ENCODE measurements at places on chromosomes 16 and 17. TPM values are rescaled to one million over a fixed set of nuclear protein-coding genes. Genes with fewer than 3 reads are reported as not detected.

The PERCC1 gene
- total RNA-seq = 0.84 TPM

The MAP2K6 gene
- total RNA-seq = 7.8 TPM

The CCL7 gene
- 3.1 TPM for total RNA-seq

The SGCA gene
- total RNA-seq = not detected

The HIC1 gene
- 16.4 TPM for total RNA-seq

The OVCA2 gene
- total RNA-seq = 28.1 TPM

The KCTD2 gene
- total RNA-seq = 18.6 TPM

The KRT28 gene
- total RNA-seq = not detected

The TP53TG3C gene
- 0.31 TPM for total RNA-seq

The ZCCHC14 gene
- 6.0 TPM for total RNA-seq

The CSNK1D gene
- total RNA-seq = 89.3 TPM

The PLA2G10 gene
- not detected for total RNA-seq

The SAP30BP gene
- 105 TPM for total RNA-seq

The WDR90 gene
- 4.6 TPM for total RNA-seq

The GNG13 gene
- not detected for total RNA-seq

The HOXB5 gene
- not detected for total RNA-seq

The MPHOSPH6 gene
- 12.8 TPM for total RNA-seq

The ZSCAN32 gene
- total RNA-seq = 8.9 TPM

The KRTAP9-8 gene
- not detected for total RNA-seq

The DBNDD1 gene
- total RNA-seq = 1.8 TPM

The INCA1 gene
- total RNA-seq = not detected

The HSD17B1 gene
- total RNA-seq = 0.31 TPM

The ASGR2 gene
- total RNA-seq = 12.9 TPM

The GPR142 gene
- not detected for total RNA-seq

The MYL11 gene
- total RNA-seq = 2.1 TPM

The CEP131 gene
- total RNA-seq = 4.8 TPM

The KRT25 gene
- not detected for total RNA-seq

The PRSS27 gene
- 0.10 TPM for total RNA-seq

The WNT3 gene
- 0.10 TPM for total RNA-seq

The C1QTNF1 gene
- 0.10 TPM for total RNA-seq

The PTX4 gene
- not detected for total RNA-seq

The CBX2 gene
- under 0.01 TPM for total RNA-seq

The FA2H gene
- 0.42 TPM for total RNA-seq

The KIF19 gene
- 1.2 TPM for total RNA-seq

The KRTAP4-8 gene
- total RNA-seq = not detected

The MT4 gene
- total RNA-seq = not detected

The KRT13 gene
- 0.73 TPM for total RNA-seq

The ACAP1 gene
- 107 TPM for total RNA-seq

The PIK3R5 gene
- 184 TPM for total RNA-seq

The ZNF423 gene
- under 0.01 TPM for total RNA-seq

The HS3ST3A1 gene
- 1.7 TPM for total RNA-seq

The GRAPL gene
- 5.1 TPM for total RNA-seq

All from mononuclear cell (primary cell).